ENCODE measurements at places on chromosomes 16 and 17.

- DNase-seq = no peak
These were observed 6.4 kb downstream of the KDM6B start for GRCh38 chr17:7840441-7840840.

DNA sequence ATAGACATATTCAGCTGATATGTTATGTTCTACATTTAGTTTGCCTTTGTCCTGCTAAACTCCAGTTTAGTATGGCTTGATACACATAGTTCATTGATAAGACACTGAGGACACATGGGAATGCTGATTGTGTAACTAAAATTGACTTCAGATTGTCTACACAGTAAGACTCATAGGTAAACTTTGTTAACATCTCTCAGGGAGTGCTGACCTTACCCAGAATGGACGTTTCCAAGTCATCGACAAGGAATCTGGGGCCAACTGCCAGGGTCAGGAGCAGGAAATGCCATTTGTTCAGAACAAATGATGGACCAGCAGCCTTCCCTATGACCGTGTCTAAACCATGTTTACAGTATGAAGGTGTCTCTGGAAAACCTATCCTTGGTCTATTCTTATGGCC lies 58.7 kb downstream of the DYNLRB2 start:
- DNase-seq = no peak

- peak; percentile 10 for DNase-seq
These were observed 306.9 kb upstream of the RBFOX1 start for GRCh38 chr16:7025616-7026190.

DNA sequence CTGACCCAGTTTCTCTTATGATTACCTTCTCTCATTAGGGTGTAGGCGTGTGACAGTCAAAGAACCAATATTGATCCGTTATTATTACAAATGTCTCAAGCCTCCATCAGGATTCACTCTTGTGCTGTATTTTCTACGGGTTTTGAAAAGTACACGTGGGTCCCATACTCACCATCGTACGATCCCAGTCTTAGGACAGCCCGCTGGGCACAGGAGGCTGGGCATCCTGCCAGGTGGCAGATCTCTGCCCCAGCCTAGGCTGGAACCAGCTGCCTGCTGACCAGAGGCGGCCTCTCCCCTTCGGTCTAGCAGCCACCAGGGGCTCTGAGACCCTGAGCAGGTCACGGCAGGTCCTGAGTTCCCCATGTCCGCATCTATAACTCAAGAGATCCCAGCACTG lies 2.0 kb upstream of the METRNL start:
- no peak for DNase-seq

DNA sequence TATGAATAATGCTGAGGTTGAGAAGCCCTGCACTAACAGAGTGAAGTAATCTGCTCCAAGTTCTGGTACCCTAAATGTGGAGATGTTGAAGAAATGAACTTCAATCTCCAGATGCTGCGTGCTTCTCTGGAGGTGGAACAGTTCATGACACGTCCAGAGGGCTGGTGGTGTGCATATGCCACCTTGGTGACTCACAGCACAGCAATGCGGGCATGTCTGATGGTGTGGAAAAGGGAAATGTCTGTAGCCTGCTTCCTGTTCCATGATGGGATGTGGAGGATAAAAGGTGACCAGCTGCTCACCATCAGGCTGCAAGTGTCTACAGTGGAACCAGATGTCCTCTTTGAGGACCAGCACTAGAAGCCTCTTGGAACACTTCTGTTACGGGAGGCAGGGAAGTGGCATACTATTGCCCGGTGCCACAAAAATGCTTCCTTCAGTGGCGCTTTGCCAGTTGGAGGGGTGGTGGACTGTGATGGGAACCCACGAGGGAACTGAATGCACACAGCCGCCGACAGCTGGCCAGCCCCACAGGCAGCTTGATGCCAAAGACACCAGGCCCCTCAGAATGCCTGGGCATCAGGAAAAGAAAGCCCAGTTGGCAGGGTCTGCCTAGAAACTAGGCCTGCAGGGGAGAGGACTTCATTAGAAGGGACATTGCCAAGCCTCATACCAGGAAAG lies 19.9 kb downstream of the SNX11 start:
- DNase-seq = no peak

DNA sequence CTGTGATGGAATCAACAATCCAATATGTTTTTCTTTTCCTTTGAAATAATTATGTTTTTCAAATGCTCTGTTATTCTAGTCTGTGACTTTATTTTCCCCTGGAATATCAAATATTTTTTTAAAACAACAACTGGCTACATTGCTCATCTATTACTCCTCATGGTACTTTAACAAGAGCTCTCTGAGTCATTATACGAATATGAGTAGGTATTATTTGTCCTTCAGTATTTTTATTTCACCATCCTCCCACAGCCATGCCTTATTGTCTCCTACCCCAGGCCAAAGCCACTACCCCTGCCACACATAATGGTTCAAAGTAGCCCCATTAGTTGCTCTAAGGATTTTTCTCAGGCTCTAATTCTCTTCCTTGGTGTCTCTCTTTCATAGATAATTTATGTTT lies 1572.3 kb downstream of the CDH8 start:
- no peak for DNase-seq

DNA sequence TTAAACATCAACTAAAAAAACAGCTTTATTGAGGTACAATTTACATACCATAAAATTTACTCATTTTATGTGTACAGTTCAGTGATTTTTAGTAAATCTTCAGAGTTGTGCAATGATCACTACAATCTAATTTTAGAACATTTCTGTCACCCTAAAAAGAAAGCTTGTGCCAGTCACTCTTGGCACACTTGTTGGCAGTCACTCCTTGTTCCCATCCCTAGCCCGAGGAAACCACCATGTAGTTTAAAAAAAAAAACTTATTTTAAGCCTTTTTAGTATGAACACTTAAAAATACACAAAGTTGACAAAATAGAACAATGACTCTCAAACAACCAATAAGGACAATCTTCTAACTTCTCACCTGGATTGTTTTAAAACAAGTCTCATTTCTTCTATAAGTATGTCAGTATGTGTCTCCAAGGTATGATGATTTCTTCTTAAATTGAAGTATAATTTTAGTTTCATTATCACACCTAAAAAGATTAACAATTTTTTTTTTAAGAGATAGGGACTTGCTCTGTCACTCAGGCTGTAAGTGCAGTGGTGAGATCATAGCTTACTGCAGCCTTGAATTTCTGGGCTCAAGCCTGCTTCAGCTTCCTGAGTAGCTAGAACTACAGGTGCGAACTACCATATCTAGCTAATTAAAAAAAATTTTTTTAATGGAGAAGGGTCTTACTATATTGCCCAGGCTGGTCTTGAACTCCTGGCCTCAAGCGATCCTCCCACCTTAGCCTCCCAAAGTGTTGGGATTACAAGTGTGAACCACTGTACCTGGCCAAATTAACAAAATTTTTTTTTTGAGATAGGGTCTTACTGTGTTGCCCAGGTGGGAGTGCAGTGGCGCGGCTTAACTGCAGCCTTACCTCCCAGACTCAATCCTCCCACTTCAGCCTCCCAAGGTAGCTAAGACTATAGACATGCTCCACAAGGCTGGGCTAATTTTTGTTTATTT lies 53.2 kb downstream of the PPM1E start:
- DNase-seq = no peak

DNA sequence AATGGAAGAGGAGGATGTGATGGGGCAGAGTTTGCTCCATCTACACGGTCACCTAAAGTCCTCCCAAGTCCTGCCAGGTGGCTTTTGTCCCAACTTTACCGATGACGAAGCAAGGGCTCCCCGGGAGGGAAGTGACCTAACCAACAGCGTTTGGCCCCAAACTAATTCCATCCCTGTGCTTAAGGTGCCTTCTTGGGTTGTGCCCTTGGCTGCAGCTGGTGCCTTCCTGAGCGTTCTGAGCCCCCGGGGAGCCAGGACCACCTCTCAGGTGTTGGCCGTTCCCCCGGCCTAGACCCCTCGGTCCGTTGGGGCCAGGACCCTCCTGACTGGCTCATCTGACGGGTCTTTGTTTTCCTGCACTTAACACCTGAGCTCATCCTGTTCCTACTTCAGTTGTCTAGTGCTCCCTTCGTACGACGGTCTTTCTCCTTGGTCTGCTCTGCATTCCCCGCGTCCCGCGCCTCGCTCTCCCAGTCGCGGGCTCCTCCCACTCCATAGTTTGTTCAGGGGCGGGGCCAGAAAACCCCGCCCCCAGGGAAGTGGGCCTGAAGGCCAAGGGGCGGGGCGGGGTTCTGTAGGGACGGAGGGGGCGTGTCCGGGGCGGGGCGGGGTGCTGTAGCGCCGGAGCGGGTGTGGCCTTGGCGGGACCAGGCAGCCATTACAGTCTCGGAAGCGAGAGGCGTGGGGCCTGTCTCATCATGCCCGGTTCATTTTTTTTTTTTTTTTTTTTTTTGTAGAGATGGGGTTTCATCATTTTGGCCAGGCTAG lies 822 bp upstream of the ZSCAN10 start:
- peak; percentile 89 for DNase-seq

All from MV-4-11 (cell line).